ENCODE measurements at places on chromosomes 1 and 21.

- no peak for DNase-seq
These were observed 312.9 kb downstream of the NFIA start for GRCh38 chr1:61395146-61395800.

- no peak for DNase-seq
These were observed 32.0 kb upstream of the TTC22 start for GRCh38 chr1:54833121-54833520.

GRCh38 chr1:197991594-197991993, 74.4 kb downstream of the LHX9 start:
- no peak for DNase-seq

DNA sequence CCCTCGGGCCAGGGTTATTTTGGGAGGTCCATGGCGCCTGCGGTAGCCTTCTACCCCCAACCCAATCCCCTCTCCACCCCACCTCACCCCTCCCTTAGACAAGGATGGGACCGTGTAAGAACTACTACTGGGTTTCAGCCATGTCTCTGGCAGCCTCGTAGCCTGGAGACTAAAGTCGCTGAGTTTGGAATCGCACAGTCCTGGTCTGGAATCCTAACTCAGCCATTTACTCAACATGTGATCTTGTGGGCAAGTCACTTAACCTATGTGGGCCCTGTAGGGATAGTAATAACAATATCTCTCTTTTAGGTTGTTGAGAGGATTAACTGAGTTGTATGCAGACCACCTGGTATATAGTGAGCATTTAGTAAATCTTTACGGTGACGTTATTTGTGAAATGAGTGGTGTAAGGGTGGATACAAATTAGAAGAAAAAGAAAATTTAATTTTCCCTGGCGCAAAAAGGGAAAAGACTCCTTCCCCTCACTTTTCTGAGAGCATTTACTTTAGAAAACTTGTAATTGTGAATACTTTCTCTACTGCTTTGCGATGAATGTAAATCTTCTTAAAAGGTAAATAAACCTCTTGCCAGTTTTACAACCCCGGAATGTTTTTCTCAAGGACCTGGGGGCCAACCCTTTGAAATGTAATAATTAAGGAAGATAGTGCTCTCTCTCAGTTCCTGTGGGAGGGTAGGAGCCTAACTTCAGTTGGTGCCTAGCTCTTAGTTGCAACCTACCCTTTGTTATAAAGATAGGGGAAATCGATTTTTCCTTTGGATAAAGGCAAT, 615 bp upstream of the MRPS15 start:
- DNase-seq: no peak

DNA sequence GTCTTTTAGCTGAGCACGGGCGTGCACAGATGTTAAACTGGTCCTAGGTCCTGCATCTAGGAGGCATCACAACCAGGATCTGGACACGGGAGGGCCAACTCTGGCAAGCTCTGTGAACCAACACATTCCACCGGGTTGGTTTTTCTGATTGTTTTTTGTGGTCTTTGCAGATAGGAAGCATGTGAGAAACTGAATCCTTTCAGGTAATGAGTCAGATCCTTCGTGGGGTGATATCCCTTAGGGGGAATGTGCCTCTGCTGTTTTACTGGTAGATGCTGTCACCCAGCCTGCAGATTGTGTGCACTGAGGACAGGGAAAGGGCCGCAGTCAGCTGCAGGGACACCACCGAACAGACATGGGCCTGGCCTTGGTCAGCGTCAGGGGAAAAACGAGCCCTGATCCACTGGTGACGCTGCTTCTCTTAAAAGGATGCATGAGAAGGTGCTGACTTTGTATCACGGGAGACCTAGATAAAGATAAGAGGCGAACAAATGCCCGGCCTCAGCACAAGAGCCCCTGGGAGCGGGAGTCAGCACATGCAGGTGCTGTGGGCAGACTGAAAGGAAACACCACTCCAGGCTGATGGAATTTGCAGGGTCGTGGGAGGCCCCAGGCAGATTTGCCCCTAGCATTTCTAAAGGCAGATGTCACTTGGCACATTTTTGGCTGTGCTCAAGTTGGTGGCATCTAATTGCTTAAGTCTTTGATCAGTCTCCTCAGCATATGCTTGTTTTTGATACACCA, 51.1 kb downstream of the DOP1B start:
- DNase-seq: no peak

GRCh38 chr1:233269656-233270055, 25.9 kb downstream of the PCNX2 start:
- no peak for DNase-seq

Data from activated CD8-positive, alpha-beta memory T cell treated with anti-CD3 and anti-CD28 coated beads for 48 hours (primary cell).